ENCODE measurements at places on chromosomes 6 and 20.

DNA sequence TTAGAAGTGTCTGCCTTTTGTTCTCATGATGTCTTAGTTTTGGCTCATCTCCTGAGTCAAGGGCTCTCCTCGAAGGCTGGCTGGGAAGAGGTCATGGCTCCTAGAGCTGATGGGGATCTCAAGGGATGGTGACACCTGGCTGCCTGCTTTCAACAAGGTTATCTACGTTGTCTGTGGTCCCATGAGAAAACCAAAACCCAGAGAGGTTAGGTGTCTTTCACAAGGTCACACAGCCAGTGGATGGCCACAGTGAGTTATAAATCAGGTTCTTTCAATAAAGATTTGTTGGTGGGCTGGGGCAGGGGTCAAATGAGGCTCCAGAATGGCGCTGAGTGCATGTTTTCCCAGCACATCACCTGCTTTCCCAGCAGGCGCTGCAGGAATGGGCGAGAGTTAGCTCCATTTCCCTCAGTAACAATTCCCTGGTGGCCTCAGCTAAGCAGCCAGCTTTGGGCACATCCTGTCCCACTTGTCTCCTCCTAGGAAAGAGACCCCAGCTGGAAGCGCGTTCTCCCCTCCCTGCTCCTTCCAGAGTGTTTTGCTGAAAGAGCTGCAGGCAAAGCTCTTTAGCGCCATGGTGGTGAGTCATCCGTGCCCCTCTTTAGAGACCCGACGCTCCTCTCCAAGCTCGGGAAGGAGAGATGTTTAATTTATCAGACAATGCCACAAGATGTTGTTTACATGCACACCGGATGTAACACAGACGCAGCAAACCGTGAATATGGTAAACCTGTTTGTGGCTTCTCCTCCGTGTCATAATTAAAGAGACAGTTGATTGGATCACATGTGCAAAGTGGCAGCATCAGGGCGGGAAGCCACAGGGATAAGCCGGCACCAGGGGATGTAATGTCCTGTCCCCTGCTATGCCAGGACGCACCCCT lies 109.7 kb downstream of the LRFN2 start:
- peak; percentile 11 for DNase-seq

DNA sequence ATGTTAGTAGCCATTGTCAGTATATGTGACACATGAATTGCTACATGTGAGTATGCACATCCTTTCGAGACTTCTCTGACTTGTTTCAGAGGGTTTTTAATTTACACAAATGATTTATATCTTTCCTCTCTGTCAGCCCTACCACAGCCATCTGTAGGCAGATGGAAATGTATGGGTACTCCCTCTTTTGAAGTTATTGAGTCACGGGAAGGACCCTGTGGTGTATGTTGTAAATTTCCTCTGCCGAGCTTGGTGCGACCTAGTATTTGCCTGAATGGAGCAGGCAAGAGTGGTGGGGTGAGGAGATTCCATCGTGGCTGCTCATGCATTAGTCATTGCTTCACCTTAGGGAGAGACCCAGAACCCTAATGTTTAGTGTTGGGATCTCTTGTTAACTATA lies 171.9 kb downstream of the JARID2 start:
- DNase-seq = no peak

DNA sequence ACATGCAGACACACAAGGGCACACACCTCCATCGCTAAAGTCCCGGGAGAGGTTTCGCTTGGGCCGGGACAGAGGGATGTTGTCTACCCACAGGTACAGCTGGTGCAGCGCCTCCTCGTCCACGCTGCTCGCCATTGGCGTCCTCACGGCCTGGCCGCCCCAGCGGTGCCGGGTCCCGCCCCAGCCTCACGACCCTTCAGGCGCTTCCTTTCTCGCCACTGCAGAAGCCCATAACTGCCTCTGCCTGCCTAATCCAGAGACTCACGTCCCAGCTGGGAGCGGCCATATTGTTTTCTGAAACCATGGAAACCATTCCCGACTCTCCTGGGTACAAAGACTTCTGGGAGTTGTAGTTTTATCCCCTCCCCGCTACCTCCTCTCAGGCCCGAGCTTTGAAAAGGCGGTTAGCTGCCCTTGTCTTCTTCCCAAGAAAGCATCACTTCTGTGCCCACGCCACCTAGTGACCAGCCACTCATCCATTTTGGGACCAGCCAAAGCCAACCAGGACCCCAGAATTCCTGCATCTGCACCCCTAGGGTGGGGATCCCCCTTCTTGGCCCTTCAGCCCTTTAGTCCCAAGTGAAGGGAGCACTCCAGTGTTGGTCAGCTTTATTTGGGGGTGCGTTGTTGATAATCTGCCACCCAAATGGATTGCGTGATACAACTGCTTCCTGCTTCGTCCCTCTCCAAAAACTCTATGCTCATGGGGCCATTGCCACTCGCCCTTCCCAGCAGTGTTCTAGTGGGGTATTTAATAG lies at the start of gene SPEF1:
Gene SPEF1 (minus strand): TSS at position 296 of the 758 bp plus-strand sequence. CDS start 161 bp downstream, at position 135.
- peak; percentile 90 for DNase-seq

GRCh38 chr20:50328222-50328979 lies 137.8 kb downstream of the CEBPB start:
- no peak for DNase-seq

DNA sequence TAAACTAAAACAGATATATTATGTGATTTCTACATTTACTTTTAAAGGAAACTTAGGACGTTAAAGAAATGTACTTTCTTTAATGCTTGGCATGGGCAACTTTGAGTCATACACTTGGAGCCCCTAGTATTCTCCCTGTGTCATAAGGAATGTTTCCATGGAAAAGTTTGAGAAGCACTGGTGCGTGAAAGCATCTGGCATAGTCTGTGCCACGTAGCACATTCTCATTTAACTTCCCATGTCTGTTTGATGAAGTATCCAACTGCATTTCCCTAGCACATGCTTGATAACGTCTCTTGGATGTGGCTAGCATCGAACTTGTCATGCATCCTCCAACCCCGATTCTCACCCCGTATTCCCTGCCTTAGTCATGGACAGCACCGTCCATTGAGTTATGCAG lies 172.0 kb downstream of the TBC1D7 start:
- no peak for DNase-seq

- DNase-seq = no peak
These were observed 234.7 kb upstream of the ADGRB3 start for GRCh38 chr6:68400396-68400795.

- DNase-seq = no peak
These were observed 11.1 kb upstream of the ARFGEF2 start for GRCh38 chr20:48910347-48910781.

GRCh38 chr6:25628471-25629197 lies 23.4 kb upstream of the SCGN start:
- peak; percentile 40 for DNase-seq

- DNase-seq = no peak
These were observed 96.6 kb downstream of the DLGAP4 start for GRCh38 chr20:36402708-36403107.

GRCh38 chr20:55216525-55217242 lies 741.3 kb downstream of the DOK5 start:
- peak; percentile 43 for DNase-seq

GRCh38 chr6:136401749-136402148 lies 112.1 kb upstream of the BCLAF1 start:
- no peak for DNase-seq

GRCh38 chr20:9236458-9236857 lies 167.6 kb downstream of the PLCB4 start:
- DNase-seq = no peak

DNA sequence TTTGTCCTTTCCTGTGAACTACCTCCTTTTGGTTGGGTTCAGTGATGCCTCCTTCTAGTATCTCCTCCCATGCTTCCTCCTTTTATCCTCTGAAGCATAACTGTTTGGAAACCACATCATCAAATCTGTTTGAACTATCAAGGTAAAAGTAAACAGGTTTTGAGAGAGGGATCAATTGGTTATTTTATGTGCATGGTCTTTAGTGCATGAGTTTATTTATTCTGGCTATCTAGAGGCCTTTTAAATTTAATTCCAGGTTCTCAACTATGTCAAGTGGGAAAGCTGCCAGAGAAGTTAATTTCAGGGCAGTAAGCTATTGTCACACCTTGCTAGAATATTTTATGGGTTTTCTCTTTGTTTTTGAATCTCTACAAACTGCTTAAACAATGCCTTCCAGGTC lies 54.1 kb downstream of the WASF1 start:
- peak; percentile 7 for DNase-seq

- DNase-seq = no peak
These were observed 8.3 kb downstream of the NT5E start for GRCh38 chr6:85458184-85458583.

- DNase-seq = peak; percentile 44
These were observed 16.8 kb downstream of the LINC00237 start for GRCh38 chr20:21089391-21089790.

DNA sequence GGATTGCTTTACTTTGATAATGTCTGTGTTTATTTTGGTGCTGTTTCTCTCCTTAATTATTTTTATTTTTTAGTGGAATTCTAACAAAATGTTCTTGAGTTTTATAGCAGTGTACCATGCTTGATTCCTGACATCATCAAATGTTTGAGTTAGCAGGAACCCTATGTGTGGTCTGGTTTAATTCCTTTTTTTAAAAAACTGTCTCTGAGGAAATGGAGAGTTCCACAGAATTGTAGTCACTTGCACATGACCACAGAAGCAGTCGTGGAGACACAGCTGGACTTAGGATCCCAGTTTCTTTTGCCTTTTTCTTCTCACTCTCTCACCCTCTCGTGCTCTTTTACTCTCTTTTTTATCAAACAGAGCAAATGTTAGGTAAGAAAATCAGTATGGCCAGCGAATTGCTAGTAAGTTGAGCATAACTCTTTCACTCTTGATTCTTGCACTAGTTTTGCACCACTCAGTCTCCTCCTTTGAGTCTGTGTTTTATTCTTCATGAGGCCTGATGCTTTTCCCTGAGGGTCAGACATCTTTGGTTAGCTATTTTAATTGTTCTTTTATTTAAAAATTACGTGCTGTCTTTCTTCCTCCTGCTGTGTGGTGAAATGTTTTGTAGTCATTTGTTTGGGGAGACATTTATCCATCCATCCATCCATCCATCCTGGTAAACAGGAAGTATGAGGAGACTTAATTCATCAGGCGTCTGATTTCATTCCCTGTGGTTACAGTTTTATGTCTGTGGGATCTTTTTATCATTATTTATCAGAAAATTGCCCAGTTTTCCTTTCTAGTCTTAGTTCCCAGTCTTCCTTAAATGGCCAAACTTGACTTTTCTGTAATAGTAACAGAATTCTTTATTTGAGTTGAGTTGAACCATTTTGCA lies 83.0 kb downstream of the SCAF8 start:
- no peak for DNase-seq

- DNase-seq = no peak
These were observed 296.8 kb upstream of the MARCKS start for GRCh38 chr6:113560376-113560775.

DNA sequence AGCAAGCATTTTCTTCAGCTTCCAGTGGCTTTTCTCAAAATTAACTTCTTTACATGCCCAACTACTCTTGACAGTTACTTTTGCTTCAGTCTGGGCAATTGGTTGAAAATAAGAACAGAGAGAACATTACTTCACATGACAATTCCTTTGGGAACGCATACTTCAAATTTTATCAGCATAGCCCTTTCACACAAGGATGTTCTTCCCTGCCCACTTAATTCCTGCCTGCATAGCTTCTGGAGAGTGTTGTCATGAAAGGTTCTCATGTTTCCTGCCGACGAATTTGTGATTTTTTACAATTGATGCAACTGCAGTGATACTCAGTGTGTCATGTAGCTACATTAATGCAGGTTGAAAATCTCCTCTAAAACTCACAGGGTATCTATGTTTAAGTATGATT lies 22.0 kb upstream of the SNRNP48 start:
- DNase-seq = no peak

DNA sequence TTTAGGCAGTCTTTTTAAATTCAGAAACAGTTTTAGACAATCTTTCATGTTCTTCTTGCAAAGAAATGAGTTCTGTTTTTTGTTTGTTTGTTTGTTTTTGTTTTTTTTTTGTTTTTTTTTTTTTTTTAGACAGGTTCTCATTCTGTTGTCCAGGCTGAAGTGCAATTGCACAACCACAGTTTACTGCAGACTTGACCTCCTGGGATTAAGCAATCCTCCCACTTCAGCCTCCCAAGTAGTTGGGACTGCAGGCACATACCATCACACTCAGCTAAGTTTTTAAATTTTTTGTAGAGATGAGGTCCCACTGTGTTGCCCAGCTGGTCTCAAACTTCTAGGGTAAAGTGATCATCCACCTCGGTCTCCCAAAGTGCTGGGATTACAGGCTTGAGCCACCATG lies 96.2 kb downstream of the OTOR start:
- DNase-seq = no peak

GRCh38 chr6:166369782-166370181 lies 13.0 kb downstream of the MPC1 start:
- DNase-seq = no peak

- DNase-seq = no peak
These were observed 34.2 kb upstream of the C20orf203 start for GRCh38 chr20:32707691-32708581.

GRCh38 chr6:80250391-80250997 lies 144.0 kb downstream of the BCKDHB start:
- no peak for DNase-seq

- peak; percentile 65 for DNase-seq
These were observed 49.1 kb downstream of the KCNB1 start for GRCh38 chr20:49433333-49433732.

DNA sequence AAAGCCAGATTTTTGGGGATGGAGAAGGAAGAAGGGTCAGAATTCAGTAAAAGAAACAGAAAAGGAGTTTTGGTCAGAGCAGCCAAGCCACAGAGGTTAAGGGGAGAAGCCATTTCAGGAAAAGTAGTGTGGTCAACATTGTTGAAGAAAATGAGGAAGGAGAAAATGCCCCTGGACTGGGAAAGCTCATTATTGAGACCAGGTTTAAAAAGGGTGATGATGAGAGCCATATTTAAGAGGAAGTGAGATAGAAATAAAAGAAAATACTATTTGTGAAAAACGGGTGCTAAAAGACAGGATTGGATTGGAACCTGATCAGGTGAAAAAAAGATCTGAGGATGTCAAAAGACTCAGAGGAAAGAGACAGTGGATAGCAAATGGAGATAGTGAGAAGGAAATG lies 75.8 kb downstream of the CEP162 start:
- no peak for DNase-seq

- no peak for DNase-seq
These were observed 101.1 kb downstream of the DOK5 start for GRCh38 chr20:54576518-54576917.

GRCh38 chr20:59120919-59121318 lies 42.7 kb upstream of the ZNF831 start:
- no peak for DNase-seq

DNA sequence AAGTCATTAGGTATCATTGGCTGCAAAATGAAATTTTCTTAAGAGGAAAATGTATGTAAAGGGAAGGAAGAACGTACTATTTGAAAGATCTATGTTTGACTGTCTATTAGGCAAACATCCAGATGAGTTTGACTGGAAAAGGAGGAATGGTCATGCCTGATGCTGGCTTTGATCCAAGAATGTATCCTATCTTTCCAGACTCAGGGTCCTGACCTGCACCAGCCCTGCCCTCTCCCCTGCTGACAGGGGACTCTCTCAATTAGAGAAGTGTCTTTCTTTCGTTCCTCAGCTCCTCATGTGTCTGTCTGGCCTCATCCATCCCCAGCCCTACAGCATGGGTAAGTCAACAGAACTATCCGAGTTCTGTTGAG lies 21.9 kb upstream of the SH3BGRL2 start:
- no peak for DNase-seq
